ENCODE measurements at places on chromosomes 2 and 18.
A peak's percentile ranks its signal among the peaks of the same experiment; 100 is the strongest.

DNA sequence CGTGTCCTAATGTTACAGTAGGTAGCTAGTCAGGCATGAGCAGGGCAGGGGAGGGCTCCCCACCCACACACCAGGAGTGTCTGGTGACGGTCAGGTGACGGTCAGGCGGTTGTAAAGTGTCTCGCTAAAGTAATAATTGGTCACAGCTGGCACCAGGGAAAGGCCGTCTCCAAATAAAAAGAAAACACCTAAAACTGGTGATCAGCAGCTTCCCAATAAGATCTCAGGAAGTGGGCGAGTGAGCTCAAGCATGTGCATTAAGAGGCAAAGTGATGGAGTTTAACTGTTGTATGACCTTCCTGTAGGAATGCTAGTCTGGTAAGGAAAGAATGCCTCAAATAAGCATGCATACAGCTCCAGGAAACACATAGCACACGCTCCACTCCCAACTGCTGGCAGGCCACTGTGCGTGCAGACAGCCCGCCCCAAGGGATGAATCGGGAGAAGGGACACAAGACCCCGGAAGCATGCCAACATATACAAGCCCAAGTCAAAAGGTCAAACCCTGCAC lies 177.1 kb downstream of the RNF144A start:
- no peak for DNase-seq

DNA sequence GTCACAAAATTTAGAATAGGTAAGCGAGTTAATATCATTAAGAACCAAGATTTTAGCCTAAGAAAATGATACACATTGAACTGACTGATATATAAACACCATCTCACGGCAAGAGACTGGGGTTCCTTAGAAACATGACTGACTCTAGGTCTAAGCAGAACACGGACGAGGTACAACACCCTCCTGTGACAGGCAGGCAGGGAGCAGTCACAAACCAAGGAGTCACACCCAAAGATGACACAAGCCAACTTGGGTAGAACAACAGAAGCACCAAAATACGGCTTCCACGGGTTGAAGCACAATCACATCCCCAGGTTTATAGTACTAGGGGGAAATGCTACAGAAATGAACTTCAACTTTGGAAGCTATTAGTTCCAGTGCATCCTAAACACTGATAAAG lies 24.3 kb downstream of the HDLBP start:
- no peak for DNase-seq

- peak; percentile 70 for DNase-seq
Measured at GRCh38 chr2:165877565-165878550, 75.7 kb downstream of the TTC21B start.

DNA sequence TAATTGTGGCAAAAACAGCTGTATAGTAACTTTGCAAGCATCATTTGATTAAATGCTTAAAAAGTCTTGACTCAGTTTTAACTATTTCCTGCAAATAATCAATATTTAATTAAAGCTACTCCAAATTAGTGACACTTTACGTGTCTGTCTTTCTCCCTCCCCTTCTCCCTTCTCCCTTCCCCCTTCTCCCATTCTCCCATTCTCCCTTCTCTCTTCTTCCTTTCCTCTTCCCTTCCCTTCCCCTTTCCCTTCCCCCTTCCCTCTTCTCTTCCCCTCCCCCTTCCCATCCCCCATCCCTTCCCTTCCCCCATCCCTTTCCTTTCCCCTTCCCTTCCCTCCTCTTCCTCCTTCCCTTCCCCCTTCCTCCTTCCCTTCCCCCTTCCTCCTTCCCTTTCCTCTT lies 76.9 kb downstream of the MSH2 start:
- no peak for DNase-seq
